ENCODE measurements at places on chromosomes 7 and 10.

GRCh38 chr10:142371-142770, 7.1 kb downstream of the ZMYND11 start:
- no peak for DNase-seq

- no peak for DNase-seq
Measured at GRCh38 chr7:133975130-133975529, 152.0 kb upstream of the LRGUK start.

- DNase-seq, result no peak
Measured at GRCh38 chr10:132498562-132499366, 38.8 kb upstream of the INPP5A start.

DNA sequence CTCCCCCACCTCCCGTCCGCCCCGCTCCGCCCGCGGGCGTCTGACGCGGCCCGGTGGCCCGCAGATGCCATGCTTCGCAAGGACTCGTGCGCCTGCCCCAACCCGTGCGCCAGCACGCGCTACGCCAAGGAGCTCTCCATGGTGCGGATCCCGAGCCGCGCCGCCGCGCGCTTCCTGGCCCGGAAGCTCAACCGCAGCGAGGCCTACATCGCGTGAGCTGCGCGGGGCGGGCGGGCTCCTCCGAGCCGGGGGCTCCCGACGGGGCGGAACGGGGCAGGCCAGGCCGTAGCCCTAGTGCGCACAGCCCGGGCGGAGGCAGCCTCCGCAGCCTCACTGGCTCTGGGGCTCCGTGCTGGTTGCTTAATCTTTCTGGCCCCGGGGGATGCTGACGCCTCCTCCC, 2.8 kb downstream of the ASIC3 start:
- peak; percentile 37 for DNase-seq

DNA sequence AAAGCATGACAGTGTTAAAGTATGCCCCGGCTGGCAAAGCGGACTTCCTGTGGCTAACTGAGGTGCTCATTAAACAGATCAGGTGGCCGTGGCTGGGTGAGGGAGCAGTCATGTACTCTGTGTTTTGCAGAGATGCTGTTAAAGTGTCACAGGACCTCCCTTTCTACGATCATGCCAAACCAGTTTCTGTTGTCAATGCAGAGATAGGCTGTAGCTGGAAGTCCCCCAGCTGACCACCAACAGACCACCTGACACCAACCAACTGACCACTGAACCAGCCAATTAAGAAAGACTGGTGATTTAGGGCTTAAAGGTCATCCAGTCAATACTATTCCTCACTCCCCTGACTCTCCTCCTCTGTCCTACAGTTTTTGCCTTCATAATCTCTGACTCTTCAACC, 431.1 kb upstream of the LRGUK start:
- DNase-seq, result no peak

GRCh38 chr7:111931016-111931517, 275.1 kb downstream of the DOCK4 start:
- no peak for DNase-seq

DNA sequence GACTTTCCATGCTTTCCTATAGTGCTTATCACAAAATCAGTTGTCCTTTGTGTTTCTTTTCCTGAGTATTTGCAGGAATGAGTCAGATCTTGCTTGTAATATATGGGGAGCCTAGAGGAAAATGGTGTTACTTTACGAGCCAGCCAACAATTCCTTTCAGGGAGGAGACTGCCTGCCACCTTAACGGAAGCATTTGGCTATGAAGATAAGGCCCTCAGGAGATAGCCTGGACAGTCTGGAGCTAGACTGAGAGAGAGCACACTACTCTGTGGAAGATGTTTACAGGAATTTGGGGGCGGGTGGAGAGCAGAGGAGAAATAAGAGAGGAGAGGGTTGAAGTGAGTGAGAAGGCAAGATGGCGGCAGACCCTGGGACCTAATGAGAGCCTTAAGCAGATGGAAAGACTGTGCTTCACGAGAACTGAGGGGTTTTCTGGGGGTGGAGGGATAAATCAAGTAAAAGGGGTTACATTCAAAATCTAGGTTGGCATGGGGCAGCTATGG, 126.3 kb downstream of the SNX10 start:
- DNase-seq, result no peak

DNA sequence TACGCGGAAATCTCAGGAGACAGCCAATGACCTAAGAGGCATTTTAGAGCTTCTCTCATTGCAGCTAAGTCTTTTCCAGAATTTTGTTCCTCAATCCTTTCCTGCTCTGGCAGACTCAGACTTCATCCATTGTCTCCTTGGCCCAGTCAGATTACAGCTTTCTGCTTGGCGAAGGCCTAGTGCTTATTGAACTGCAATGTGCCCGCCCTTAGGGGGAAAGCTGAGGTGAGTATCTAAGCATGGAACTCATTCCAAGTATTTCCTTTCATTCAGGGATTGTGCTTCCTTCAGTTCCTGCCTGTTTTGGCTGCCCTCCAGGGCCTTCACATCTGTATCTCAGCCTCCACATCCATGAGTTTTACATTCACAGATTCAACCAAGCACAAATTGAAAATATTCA, 37.5 kb downstream of the PRLHR start:
- no peak for DNase-seq

GRCh38 chr10:43801626-43802025, 152.9 kb upstream of the ZNF32 start:
- DNase-seq, result no peak

GRCh38 chr10:71065659-71066058, 146.7 kb upstream of the UNC5B start:
- no peak for DNase-seq

DNA sequence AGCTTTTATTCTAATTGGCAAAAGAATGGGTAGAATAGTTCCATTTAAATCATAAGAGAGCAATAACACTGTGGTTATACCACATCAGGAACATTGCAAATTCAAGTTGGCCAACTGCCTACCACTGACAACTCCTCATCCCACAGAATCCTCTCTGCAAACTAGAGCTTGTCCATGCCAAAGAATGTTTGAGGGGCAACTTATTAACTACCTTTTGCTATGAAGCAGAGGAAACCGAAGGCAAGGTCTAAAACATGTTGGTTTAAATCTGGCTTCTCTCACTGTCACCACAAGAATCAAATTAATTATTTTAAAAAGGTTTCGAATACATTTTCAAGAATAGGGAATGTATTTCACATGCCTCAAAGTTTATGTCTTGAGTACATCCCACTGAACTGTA, 36.0 kb downstream of the RHOBTB1 start:
- DNase-seq, result no peak

DNA sequence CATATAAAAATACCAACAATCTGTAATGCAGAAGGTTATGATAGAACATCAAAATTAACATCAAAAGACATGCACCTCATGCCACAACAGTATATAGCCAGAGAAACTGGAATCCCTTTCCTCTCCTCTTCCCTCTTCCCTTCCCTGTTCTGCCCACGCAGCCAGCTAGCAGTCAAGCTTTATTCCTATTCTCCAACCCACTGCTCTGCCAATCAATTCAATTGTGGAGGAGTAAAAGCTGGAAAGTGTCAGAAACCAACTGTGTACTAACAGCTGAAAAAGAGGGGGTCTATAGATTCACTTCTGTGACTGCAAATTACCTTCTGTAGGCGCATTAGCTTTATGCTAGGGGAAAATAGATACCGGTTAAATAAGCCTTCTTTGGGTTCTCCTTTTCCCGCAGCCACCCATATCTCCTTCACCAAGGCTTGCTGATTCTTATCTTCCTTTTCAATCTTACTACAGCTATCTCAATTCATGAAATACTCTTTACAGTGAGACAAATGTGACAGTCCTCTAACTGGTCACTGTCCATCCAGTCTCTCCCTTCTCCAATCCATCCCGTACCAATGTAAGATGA, 16.3 kb downstream of the ABI1 start:
- DNase-seq, result no peak

DNA sequence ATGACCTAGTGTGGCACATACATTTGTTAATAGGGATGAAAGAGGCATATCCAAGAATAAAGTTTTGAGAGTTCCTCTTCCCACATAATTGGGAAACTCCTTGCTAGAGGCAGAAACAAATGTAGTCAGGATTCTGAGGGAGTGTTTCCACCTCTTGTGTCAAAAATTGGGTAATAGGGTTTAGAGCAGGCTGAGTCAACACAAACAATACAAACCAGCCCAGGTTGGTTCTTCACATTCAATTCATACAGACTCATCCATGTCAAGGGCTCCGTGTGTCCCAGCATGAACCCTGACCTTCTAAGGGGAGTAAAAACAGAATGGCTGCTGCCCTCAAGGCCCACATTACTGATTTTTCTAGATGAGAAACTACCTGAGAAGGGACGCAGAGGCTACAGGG, 75.3 kb downstream of the GLI3 start:
- DNase-seq, result no peak

DNA sequence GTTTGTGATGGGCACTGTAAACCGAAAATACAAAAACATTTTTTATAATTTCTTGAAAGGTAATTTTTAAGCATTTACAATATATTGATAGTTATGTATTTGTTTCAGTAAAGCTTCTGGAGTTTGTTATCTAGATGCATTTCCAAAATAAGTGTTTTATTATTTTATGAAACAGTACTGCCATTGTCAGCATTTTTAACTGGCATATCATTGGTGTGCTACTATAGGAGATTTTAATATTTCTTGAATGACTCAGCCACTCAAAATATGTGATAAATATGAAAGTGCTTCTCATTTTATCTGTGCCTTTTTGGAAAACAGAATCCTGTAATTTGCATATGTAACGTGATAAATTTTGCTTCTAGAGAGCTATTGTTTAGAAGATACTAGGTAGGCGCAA, 97.9 kb downstream of the ANKIB1 start:
- DNase-seq, result no peak

GRCh38 chr10:132438091-132439024, 41.4 kb downstream of the PWWP2B start:
- no peak for DNase-seq

DNA sequence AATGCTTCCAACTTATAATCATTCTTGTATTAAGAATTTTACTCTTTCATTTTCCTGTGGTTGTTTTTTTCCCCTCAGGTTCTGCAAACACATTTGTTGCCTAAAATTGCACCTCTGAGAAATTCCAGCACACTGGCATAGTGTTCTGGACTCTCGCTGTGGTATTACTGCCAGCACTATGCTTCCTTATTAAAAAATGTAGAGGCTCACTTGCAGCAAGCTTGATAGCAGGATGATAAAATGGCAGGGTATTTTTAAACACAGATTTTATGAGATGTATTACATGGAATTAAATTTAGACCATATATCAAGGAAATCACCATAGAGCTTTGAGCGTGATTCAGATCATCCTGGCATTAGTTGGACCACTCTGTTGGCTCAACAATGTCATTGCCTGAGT, 416.7 kb upstream of the AKR1E2 start:
- no peak for DNase-seq

Measured in stimulated activated CD4-positive, alpha-beta T cell treated with anti-CD3 and anti-CD28 coated beads, Interleukin-15, amount 100 ng/mL, for 1 hour (primary cell).